Fibroblast of skin of scalp (primary cell): ENCODE measurements at places on chromosomes 6 and 20.

DNA sequence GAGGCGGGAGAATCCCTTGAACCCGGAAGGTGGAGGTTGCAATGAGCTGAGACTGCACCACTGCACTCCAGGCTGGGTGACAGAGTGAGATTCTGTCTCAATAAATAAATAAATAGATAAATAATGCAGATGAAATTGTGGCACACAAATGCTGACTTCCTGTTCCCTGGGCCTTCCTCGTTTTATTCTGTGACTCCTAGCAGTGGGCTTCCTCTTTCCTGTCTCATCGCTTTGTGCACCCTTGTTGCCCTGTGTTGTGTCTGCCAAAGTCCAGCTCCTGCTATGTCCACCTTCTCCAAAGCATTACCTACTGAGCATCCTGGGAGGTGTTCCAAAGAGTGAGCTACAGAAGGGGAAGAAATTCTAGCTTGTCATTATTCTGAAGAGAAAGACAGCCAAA lies 100.2 kb upstream of the TIAM2 start:
- DNase-seq: no peak

DNA sequence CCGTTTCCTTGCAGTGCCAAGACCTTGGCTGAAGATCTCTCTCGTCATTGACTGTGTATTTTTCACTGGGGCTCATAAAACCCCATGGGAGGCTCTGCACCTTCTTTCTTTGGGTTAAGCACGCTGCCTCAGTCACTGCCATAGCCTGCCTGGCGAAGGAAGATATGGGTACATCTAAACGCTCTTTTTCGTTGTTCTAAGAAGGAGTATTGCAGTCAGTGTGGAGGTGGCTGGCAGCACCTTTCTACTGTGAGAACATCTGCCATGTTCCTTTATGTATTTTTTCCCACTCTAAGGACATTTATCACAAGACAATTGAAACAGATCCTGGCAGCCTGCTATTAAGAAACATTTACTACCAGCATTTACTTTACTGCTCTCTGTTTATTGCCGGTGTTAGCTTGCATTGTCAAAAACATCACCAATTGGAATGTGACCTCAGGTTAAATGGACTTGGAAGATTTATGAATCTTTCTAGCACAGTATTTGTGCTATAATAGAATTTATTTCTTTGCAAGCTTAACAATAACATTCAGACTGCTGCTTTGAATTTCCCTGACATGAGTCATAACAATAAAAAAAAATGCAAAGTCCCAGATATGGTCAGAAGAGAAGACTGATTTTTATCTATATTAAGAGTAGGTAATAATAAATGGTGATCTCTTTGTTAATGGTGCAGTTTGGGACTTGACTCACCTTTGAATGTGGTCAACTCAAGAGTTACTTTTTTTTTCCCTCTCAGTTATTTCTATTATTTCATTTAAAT lies 62.2 kb upstream of the CLDN20 start:
- DNase-seq: peak; percentile 80

DNA sequence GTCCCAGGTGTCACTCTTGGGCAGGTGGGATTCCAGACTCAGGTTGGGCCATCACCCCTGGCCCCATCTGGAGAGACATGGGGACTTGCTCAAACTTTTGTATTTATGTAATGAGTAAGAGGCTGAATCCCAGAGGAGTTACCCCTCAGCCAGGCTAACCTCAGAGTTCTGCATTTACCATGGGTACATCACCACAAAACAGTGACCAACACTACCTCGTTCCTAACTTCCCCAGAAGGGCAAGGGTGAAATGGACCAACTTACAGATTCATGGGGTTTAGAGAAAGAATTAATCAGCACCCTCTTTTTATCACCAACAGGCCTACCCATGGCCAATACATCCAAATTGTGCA lies 259.9 kb upstream of the MARCKS start:
- peak; percentile 61 for DNase-seq

DNA sequence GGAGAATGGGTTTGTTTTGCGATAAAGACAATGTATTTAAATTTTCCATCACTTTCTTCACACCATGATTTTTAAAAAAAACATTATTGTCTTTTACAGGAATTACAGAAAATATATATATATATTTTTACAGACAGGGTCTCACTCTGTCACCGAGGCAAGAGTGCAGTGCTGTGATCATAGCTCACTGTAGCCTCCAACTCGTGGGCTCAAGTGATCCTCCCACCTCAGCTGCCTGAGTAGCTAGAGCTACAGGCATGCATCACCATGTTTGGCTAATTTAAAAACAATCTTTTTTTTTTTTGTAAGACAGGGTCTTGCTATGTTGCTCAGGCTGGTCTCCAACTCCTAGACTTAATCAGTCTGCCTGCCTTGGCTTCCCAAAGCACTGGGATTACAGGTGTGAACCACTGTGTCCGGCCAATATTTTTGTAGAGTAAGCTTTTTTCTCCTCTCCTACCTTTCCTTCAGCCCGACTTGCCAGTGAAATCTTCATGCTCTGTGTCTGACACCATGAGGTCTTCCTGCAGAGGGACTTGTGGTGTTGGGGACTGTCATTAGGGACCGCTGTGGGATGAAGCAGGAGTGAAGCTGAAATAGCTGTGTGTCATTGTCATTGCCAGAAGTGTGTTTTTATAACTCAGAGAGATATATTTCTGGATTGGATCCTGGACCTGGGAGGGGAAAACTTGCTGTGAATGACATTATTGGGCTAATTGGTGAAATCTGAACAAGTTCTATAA lies 13.2 kb downstream of the DSP start:
- DNase-seq: peak; percentile 7

DNA sequence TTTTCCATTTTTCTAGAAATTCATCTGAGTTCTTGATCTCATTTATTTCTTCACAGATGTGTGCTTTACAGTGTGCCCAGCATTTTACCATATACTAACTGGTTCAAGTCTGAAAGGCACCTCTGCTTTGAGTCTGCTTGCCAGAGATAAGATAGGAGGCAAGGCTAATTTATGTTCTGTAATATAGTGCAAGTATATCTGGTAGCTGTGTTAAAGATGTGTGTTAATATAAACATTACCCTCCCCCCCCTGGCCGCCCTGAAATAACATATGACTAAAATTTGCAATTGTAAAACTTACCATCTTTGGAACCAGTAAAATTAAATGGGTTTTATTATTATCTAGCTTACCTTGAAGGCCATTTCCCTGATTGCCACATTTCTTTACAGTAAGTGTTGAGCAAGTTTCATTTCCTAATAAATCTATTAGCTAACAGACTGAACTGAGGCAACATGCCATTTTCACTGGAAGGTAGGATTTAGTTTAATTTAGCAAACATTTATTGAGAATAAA lies 2.7 kb downstream of the FBXO9 start:
- DNase-seq: no peak

- no peak for DNase-seq
Observed at GRCh38 chr20:53918949-53919361, 151.4 kb downstream of the BCAS1 start.

DNA sequence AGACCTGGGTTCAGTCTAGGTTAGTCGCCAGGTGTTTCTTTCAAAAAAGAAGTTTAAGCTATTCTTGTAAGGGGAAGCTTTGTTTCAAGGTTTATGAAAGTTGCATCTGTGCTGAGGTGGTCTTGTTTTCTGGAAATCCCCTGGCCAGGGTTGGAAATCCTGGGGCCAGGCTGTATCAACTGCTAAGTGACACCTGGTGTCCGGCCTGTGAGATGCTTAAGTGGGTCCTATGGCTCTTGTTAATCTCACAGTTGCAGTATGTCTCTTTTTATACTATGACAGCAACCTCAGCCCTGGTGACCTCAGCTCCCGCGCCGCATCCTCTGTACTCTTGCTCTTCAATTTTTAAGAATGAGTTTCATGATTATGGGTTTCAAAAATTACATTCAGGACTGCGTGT lies 72.0 kb downstream of the CHMP4B start:
- no peak for DNase-seq

- peak; percentile 77 for DNase-seq
Observed at GRCh38 chr6:10248378-10248843, 166.5 kb downstream of the TFAP2A start.

DNA sequence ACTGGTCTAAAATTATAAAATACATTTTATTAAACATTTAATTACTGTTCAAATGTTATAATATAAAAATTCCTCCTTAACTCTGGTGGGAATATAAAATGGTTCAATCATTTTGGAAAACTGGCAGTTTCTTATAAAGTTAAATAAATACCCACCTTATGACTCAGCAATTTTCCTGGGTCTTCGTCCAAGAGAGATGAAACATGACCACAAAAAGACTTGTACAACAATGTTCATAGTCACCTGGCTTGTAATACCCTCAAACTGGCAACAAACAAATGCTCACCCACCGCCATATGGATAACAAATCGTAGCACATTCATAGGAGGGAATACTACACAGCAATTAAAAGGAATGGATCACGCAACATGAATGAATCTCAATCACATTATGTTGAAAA lies 66.0 kb upstream of the RIN2 start:
- DNase-seq: peak; percentile 19

- DNase-seq: peak; percentile 79
Observed at GRCh38 chr6:156848533-156848932, 71.4 kb downstream of the ARID1B start.

DNA sequence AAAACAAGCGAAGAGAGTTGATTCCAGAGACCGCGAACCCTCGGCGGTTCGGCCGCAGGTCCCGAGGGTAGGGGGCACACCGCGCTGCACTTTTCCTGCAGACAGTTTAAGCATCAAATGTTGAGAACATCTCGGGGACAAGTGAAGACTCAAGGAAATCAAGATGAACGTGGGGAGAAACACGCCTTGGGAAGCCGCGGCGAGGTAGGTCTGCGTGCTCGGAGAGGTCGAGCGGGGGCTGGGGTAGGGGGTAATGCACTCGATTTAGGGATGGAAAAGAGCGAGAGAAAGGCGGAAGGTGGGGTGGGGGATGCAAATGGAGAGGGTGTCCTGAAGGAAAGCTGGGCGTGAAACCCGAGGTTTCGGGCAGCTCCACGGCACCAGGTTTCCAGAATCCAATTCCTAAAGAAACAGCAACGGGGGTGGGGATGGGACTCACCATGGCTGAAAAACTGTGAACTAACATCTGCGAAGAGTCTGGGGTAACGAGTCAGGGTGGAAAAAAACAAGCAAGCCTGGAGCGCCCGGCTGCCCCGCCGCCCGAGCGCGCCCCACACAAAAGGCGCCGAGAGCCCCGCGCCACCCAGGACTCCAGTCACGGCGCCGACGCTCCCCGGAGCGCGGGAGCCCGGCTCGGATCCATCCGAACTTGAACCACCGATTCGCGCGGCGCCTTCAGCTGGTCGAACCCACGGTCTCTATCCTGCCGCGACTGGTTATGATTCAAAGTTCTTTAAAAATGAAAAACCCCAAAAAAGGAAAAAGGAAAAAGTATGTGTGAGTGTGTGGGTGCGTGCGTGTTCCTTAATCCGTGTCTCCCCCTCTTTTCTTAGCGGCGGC lies 3.5 kb downstream of the TFAP2A start:
- no peak for DNase-seq

- peak; percentile 15 for DNase-seq
Observed at GRCh38 chr20:34773726-34774125, 51.7 kb downstream of the NCOA6 start.

DNA sequence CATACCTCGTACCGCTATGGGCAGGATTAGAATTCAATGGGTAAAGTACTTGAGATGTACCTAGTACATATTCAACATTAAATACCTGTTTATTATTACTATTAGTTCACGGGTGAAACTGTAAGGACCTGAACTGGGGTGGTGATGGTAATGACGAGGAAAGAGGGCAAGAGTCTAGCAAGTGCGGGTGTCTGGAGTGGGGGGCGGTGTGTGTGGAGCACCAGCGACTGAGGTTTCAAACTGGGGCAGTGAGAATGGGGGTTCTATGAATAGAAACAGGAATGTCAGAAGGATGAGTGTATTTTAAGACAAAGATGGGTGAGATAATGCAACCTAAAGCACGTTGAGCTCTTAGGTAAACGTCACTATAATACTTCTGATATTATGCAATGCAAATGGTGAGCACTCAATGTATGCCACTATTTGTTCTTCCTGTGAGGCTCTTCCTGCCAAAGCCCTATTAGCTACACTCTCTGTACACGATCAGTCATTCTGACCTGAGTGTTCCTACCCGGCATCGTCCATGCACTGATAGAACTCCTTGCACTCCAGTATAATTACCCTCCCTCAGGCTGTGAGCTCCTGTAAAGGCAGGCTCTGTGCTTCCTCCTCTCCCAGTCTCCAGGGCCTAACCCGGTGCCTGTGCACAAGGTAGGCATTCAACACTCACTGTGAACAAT lies 55.0 kb downstream of the ALDH5A1 start:
- DNase-seq: no peak
